ENCODE measurements at places on chromosomes 12 and 14.

GRCh38 chr12:50038336-50038735 lies 13.0 kb upstream of the RACGAP1 start:
- no peak for DNase-seq

DNA sequence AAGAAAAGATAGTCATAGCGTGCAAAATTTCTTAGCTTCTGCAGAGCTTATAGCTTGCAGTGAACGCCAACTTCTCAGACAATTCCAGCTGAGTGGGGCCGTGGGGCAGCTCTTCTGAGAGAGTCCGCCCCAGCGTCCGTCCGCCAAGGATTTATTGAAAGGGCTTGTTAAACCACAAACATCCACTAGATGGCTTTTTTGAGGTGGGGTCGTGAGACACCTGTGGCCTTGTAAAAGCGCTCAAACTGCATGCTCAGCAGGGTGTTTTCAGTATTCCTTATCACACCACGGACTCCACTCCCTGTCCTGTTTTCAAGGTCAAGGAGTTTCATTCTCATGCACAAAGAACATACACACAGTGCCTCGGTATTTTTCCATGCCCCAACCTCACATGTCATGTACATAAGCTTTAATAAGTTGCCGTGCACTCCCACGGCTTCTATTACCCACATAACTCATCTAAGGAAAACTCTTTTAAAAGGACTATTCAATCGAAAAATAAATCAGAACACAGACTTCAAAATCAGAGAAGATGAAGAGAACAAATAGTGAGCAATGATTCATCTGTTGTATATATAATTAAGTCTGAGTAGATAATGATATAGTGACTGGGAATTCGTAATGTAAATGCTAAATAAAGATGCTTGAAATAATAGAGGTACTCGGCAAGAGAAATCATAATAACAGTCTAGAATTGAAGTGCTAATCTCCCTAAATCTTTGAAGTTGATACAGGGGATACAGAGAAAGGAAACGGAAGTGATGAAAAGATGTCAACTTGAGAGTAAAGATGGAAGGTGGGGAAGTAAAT lies 46.7 kb downstream of the WBP11 start:
- DNase-seq: no peak

- DNase-seq: no peak
These were observed 24.1 kb upstream of the SYCP3 start for GRCh38 chr12:101763246-101763931.

- no peak for DNase-seq
These were observed 120.2 kb upstream of the DNM1L start for GRCh38 chr12:32558903-32559302.

DNA sequence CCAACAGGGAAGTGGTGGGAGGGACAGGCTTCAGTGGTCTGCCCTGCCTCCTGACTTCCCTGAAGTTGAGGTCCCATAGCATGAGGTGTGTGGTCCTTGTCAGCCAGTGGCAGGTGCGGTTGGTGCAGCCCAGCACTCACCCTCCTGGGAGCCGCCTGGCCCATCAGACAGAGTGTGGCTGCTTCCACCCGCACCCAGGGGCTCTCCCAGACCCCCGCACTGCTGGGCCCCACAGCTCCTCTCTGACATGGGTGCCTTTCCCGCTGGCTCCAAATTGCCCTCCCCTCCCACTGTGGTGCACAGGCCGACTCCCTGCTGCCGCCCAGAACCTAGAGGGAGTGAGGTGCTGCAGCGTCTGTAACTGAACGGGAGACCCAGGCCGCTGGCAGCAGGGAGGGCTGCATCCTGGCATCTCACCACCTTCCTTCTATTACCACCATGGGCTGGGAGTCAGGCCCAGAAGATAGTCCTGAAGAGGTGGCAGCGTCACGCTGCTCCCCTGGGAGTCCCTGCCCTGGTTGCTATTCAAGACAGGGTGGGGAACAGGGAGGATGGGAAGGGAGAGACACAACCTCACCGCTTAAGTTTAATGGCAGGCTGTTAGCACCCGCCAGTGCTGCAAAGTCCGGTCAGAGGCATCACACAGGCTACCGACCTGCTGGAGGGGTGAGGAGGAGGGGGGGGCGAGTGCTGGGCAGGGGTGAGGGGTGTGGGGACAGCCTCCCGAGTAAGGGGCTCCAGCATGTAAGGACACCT lies 180.6 kb upstream of the PRMT8 start:
- no peak for DNase-seq

GRCh38 chr14:95208598-95208997 lies 51.3 kb upstream of the DICER1 start:
- DNase-seq: no peak

- DNase-seq: no peak
These were observed 31.1 kb upstream of the EIF5 start for GRCh38 chr14:103302966-103303365.

DNA sequence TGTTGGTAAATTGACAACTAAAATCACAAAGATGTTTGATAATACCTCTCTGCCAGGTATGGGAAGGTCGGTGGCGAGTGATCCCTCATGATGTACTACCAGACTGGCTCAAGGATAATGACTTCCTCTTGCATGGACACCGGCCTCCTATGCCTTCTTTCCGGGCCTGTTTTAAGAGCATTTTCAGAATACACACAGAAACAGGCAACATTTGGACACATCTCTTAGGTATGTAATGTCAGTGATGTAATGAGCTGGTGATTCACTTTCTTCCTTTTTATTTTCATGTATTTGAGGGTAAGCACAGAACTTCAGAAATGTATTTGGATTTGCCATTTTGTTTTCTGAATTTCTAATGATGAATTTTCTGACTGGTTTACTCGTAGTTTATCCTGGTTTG lies 42.6 kb upstream of the LRTM2 start:
- DNase-seq: no peak

DNA sequence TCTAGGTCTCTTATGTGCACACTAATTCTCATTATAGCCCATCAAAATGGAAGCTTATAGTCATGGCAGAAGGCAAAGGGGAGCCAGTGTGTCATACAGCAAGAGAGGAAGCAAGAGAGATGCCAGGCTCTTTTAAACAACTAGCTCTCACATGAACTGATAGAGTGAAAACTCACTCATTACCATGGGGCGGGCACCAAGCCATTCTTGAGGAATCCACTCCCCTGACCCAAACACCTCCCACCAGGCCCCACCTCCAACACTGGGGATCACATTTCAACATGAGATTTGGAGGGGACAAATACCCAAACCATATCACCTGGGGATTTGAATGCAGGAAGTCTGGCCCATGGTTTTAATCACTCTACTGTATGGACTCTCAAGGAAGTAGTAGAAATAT lies 36.9 kb upstream of the CRACR2A start:
- no peak for DNase-seq

DNA sequence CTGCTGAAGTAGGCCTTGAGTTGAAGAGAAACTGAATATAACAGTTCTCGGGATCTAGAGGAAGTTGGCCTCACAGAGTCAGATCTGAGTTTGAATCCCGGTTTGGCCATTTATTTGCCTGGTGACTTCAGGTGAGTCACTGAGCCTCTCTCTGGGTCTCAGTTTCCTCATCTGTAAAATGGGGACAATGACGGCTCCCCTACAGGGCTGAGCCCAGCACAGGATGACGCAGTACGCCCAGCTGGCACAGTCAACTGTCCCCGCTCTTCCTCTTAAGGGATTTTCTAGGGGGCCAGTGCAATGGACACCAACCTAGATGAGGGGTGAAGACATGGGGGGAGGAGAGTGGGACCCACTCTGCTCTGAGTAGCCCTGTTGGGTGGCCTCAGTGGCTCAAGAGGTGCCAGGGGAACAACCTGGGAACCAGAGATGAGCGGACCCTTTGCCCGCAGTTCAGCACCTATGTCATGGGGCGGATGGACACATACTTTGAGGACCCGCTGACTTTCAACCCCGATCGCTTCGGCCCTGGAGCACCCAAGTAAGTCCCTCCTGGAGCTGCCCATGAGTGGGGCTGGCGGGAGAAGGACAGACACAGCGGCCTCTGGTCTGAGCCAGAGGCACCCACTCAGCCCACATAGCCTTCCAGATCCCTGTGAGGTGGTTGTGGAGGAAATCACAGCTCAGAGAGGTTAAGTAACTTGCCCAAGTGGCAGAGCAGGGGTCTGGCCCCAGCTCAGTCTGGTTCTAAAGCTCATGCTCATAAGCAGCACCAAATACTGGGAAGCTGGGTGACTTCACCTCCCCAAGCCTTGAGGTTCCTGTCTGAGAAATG lies 41.1 kb downstream of the CYP46A1 start:
- no peak for DNase-seq

- no peak for DNase-seq
These were observed 452.3 kb downstream of the ADAMTS20 start for GRCh38 chr12:43099691-43100163.

DNA sequence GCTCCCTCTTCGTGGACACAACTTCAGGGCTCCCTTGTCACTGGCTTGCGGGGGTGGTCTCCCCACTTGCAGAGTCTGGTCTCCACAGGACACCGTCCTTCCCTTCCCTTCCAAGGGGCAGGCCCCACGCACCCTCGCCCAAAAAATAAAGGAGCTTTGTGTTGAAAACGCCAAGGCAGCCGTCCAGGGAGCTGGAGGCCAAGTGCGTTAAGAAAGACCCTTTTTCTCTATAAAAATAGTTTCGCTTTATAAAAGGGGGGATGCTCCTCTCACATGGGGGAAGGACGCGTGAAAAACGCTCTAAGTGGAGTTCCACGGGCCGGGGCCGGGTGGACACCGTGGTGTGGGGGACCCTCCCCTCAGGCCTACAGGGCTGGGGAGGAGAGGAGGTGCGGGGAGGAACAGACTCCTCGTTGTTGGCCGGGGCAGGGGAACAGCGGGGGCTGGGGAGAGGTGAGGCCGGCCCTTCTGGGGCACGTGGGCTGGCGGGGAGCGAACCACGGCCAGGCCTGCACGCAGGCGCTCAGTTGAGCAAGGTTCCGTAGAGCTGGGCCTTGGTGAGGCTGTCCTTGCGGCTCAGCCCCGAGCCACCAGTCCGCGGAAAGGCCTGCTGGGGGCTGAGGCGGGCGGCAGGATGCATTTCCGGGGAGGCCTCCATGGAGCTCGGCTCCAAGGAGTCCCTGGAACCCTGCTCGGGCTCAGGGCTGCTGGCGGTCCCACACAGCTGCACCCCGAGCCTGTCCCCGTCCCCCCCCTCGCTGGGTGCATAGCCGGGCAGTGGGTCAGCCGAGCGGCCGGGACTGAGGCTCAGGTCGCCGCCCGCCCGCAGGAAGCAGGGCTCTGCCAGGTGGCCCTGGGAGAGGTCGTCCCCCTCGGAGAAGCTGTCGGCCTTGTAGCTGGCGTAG lies 49.5 kb downstream of the BEGAIN start:
- no peak for DNase-seq

GRCh38 chr14:77343662-77344061 lies 22.8 kb downstream of the GSTZ1 start:
- no peak for DNase-seq

- no peak for DNase-seq
These were observed 82.2 kb downstream of the PLEKHG7 start for GRCh38 chr12:92784797-92785562.

DNA sequence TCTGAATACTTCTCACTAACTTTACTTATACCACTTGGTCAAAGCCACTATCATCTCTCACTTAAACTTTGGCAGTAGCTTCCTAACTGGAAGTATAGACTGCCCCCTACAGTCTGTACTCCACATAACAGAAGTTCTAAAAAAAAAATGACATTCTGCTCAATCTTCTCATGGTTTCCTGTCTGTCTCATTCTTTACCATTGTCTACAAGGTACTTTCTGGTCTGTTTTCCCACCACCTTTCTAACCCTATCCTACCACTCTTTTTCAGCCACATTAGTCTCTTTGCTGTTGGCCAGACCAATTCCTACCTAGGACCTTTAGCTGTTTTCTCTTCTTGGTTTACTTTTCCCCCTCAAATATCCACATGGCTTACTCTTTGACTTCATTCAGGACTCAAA lies 14.7 kb downstream of the CPSF6 start:
- no peak for DNase-seq

DNA sequence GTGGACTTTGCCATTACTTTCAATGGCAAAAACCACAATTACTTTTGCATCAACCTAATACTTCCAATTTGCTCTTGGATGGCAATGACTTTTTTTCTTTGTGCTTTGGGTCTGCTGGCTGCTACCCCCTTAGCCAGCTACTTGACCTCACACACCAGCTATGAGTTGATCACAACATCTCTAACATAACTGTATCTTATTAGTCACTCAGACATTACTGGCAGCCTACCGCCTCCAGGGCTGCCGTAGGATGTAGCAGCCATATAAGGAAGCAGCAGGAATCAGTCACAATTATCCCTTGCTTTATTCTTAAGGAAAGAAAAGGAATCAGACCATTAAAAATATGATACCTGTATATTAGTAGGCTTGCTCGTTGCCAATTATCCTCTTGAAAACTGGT lies 260.5 kb downstream of the ADAMTS20 start:
- no peak for DNase-seq

GRCh38 chr12:56989861-56990610 lies 16.3 kb downstream of the ZBTB39 start:
- no peak for DNase-seq

DNA sequence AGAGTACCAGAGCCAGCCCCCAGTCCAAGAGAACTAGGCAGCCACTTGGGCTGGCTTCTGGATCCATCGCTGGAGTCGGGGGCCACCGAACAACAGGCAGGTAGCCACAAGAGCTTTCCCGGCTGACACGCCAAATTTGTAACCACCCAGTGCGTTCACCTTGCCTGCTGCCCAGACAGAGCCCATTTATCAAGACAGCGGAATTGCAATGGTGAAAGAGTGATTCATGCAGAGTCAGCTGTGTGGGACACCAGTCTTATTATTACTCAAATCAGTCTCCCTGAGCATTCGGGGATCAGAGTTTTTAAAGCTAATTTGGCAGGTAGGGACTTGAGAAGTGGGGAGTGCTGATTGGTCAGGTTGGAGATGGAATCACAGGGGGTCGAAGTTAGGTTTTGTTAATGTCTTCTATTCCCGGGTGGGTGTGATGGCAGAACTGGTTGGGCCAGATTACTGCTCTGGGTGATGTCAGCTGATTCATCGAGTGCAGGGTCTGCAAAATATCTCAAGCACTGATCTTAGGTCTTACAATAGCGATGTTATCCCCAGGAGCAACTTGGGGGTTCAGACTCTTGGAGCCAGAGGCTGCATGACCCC lies 64.3 kb downstream of the PDE6H start:
- no peak for DNase-seq

GRCh38 chr14:89293314-89293916 lies 123.6 kb downstream of the FOXN3 start:
- no peak for DNase-seq

DNA sequence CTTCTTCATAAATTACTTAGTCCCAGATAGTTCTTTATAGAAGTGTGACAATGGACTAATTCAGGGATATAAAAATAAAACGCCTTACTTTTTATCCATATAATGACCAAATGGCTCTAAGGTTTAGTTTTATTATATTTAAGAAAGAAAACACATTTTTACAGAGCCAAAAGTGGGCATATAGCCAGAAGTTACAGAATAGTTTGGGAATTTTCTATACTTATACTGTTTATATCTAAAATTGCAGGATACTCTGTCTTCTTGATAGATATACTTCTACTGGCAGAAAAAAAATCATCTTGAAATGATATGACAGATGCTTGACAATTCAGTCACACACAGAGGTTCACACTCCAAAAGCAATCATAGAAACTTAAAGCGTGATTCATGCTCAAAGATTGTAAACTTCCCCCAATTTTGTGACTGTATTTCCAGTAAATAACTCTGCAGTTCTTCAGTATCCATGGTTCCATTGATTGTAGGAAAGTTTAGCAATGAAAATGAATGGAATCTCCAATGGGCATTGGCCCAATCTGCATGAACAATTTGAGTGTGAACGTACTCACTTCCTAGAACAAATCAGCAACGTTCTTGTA lies 307.8 kb downstream of the NOVA1 start:
- no peak for DNase-seq

- DNase-seq: no peak
These were observed 94.9 kb downstream of the SLCO1A2 start for GRCh38 chr12:21239866-21240265.
